Motor neuron (in vitro differentiated cells): ENCODE measurements at places on chromosomes 3 and 15. TPM values are rescaled to one million over a fixed set of nuclear protein-coding genes. Genes with fewer than 3 reads are reported as not detected.

Gene MGA
- 49.4 and 49.6 TPM in 2 replicates for total RNA-seq

Gene OGG1
- 19.6 and 29.6 TPM in 2 replicates for total RNA-seq

DNA sequence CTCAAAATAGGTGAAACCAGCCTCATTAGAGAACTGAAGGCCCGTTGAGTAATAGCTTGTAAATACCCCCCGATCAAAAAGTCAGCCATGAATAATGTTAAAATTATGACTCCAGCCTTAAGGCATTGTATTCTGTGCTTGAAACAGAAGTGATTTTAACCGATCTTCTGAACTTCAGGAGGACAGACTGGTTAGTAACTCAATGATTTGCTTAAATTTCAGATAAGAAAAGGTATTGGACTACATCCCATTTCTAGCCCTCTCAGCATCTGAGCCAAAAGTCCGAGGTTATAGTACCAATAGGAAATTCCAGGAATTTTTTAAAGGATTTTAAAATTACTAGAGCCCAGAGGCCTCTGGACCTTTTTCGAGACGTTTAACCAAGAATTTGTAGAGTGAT is 67.7 kb upstream of the FGF12 start:
- no peak for ATAC-seq

DNA sequence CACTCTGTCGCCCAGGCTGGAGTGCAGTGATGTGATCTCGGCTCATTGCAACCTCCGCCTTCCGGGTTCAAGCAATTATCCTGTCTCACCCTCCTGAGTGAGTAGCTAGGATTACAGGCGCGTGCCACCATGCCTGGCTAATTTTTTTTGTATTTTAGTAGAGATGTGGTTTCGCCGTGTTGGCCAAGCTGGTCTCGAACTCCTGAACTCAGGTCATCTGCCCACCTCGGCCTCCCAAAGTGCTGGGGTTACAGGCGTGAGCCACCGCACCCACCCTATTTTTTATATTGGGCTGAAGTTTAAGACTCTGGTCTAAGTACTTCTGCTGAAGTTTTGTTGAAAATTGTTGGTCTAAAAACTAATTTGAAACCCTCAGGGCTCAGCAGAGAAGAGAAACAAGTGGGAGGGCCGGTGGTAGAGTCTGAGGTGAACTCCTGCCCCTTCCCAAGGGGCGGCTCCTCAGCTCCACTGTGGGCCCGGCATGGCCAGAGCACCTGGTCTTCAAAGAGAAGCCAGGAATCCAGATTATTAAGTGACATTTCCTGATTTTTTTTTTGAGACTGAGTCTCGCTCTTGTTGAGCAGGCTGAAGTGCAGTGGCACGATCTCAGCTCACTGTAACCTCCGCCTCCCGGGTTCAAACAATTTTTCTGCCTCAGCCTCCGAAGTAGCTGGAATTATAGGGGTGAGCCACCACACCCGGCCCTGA is 4.0 kb downstream of the HDAC11 start:
- no peak for ATAC-seq

DNA sequence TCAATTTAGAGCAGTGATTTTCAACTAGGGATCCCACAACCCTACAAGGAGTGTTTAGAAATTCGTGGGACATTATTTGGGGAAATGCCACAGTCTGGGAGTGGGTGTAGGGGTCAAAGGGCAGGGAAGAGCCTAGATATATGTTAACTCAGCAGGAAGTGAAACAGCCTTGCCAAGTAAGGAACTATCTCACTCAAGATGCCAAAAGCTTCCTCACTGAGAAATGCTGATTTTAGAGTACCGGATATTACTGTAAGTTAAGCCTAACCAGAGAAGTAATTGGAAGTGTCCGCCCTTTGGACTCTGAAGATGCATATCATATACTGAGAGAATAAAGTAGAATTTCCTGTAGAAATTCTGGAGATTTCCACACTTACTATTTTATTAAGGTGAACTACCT is 158.6 kb downstream of the BBX start:
- no peak for ATAC-seq

DNA sequence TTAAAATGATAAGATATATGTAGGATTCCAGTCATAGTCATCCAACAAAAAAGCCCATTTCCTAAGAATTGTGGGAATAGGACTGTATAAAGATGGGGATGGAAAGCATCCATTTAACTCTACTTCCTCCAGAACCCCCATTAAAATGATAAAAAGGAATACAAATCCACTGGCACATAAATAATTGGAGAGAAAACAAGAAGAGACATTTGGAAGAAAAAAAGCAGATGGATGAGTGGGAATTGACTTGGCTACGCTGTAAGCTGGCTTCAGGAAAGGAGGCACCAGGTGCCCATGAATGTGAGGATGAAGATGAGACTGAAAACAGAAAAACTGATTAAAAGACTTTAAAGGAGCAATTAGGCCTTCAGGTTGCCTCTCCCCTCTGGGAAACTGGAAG is 91.8 kb downstream of the ST8SIA2 start:
- no peak for ATAC-seq

- no peak for ATAC-seq
Observed at GRCh38 chr3:12503126-12503957, 19.1 kb downstream of the TSEN2 start.
